ENCODE measurements at places on chromosomes 7 and 10.
A peak's percentile ranks its signal among the peaks of the same experiment; 100 is the strongest.

GRCh38 chr7:117127585-117128168, 174.4 kb downstream of the ST7 start:
- no peak overlapping the region for H3K27ac ChIP-seq
- peaks cover 20% of the 10 kb centered on the region for H3K4me1 ChIP-seq
- H3K36me3 ChIP-seq: peaks cover 10% of the 10 kb centered on the region
- DNase-seq: peak; percentile 36
- no peaks in the 10 kb centered on the region for H3K27me3 ChIP-seq

- no peak for DNase-seq
- H3K4me3 ChIP-seq: no peak overlapping the region
- no peak overlapping the region for H3K27ac ChIP-seq
- no peaks in the 10 kb centered on the region for H3K36me3 ChIP-seq
- no peaks in the 10 kb centered on the region for H3K27me3 ChIP-seq
These were observed 204.3 kb downstream of the DGKB start for GRCh38 chr7:14698239-14698638.

DNA sequence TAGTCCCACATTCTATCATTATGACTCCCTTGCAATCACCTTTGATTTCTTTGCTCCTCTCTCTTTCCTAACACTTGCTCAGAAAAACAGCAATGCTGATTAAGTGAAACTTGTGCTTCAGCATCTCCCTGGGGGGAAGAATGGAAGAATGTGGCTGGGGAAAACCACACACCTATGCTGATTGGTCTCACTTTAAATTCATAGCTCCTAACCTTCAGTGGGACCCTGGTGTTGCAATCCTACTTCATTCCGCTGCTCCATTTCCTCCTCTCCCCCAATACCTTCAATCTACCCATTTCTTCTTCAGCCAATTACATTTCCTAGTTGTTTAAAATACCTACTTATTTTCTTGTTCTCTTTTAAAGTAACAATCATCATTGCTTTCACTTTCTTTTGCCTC, 1166.7 kb upstream of the C7orf33 start:
- H3K4me3 ChIP-seq: no peak overlapping the region
- H3K4me1 ChIP-seq: no peaks in the 10 kb centered on the region
- no peak overlapping the region for H3K27ac ChIP-seq
- no peaks in the 10 kb centered on the region for H3K27me3 ChIP-seq
- DNase-seq: no peak

- H3K27ac ChIP-seq: no peak overlapping the region
- no peaks in the 10 kb centered on the region for H3K36me3 ChIP-seq
- DNase-seq: no peak
- H3K4me3 ChIP-seq: no peak overlapping the region
- H3K27me3 ChIP-seq: no peaks in the 10 kb centered on the region
- H3K4me1 ChIP-seq: peaks cover 8% of the 10 kb centered on the region
These were observed 175.8 kb downstream of the TNS3 start for GRCh38 chr7:47405921-47406800.

GRCh38 chr10:23157239-23157681, 34.9 kb upstream of the PTF1A start:
- no peak for DNase-seq
- no peaks in the 10 kb centered on the region for H3K36me3 ChIP-seq
- no peak overlapping the region for H3K4me3 ChIP-seq
- peaks cover 5% of the 10 kb centered on the region for H3K4me1 ChIP-seq

GRCh38 chr10:59006511-59007306, 169.7 kb upstream of the PHYHIPL start:
- no peaks in the 10 kb centered on the region for H3K36me3 ChIP-seq
- H3K4me3 ChIP-seq: no peak overlapping the region
- H3K27ac ChIP-seq: no peak overlapping the region
- no peak for DNase-seq
- no peaks in the 10 kb centered on the region for H3K4me1 ChIP-seq

- no peak for DNase-seq
- H3K27me3 ChIP-seq: peaks cover 3% of the 10 kb centered on the region
- no peaks in the 10 kb centered on the region for H3K4me1 ChIP-seq
- H3K36me3 ChIP-seq: no peaks in the 10 kb centered on the region
- no peak overlapping the region for H3K27ac ChIP-seq
- no peak overlapping the region for H3K4me3 ChIP-seq
These were observed 311.9 kb downstream of the GRM8 start for GRCh38 chr7:126940723-126941307.

DNA sequence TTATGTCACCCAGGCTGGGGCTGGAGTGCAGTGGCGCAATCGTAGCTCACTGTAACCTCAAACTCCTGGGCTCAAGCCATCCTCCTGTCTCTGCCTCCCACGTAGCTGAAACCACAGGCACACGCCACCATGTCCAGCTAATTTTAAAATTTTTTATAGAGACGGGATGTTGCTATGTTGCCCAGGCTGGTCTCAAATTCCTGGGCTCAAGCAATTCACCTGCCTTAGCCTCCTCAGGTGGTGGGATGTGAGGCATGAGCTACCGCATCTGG, 123.2 kb upstream of the PARD3 start:
- DNase-seq: no peak
- no peaks in the 10 kb centered on the region for H3K4me1 ChIP-seq
- H3K27ac ChIP-seq: no peak overlapping the region
- H3K36me3 ChIP-seq: no peaks in the 10 kb centered on the region

DNA sequence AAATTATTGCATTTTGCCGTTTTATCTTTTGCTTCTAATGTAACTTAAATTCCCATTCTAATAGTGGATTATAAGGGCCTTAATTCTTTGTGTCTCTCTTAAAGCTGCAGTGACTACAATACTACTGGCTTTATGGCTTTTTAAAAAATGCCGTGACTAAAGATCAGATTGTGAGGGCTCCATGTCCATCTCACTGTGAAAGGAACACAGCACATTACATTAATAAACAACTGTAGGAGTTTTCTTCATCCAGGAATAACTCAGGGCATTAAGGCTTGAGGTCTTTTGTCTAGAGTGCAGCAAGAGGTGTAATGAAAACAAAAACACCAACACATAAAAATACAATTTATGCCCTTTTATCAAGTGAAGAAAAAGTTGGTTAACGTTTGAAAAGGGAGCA, 205.3 kb downstream of the SKAP2 start:
- DNase-seq: no peak
- no peak overlapping the region for H3K4me3 ChIP-seq
- no peak overlapping the region for H3K27ac ChIP-seq
- peaks cover 2% of the 10 kb centered on the region for H3K4me1 ChIP-seq
- peaks cover 18% of the 10 kb centered on the region for H3K27me3 ChIP-seq

GRCh38 chr7:48466713-48467112, 295.5 kb downstream of the ABCA13 start:
- no peak for DNase-seq
- H3K27me3 ChIP-seq: no peaks in the 10 kb centered on the region
- H3K4me3 ChIP-seq: no peak overlapping the region
- no peaks in the 10 kb centered on the region for H3K4me1 ChIP-seq
- H3K36me3 ChIP-seq: no peaks in the 10 kb centered on the region

DNA sequence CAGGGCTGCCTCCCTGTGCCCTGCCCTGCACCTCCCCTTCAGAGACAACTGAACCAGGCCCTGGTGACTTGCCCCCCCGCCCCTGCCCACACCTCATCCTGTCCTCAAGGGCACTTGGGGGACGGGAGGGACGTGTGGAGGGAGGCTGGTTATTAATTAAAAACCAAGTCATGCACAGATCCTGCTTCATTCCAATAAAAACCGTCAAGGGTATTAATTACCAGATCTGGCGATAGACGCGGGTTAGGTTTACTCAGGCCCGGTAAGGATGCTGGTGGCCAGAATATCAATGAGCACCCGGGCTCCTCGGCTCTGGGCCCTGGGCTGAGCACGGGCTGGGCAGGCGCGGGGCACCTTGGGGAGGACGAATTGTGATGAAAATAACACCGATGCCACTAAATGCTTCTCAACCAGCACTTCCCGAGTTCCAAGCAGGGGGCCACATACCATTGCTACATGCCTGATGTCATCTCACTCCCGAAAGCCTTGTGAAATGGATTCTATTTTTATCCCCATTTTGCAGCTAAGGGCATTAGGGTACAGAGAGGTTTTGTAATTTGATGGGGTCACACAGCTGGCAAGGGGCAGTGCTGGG, 24.5 kb upstream of the GTF2IRD1 start:
- H3K36me3 ChIP-seq: no peaks in the 10 kb centered on the region
- H3K4me1 ChIP-seq: no peaks in the 10 kb centered on the region
- no peaks in the 10 kb centered on the region for H3K27me3 ChIP-seq
- no peak overlapping the region for H3K4me3 ChIP-seq
- DNase-seq: no peak

DNA sequence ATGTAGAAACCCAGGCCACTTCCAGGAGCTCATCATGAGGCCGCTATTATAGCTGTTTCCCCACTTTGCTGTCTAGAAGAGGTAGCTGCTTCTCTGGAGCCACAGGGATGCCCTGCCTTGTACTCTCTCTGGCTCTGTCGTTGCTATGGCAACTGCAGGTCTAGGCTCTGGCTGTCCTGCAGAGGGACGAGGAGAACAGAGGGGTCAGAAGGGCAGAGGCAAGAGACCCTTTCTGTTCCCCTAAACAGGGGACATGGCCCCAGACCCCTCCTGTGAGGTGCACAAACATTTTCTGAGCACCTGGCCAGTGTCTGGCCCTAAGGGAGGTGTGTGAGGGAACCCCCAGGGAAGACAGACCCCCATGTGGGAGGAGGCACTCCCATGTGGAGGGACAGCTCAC, 31.4 kb downstream of the ITPRIP start:
- H3K27ac ChIP-seq: no peak overlapping the region
- no peak overlapping the region for H3K4me3 ChIP-seq
- peaks cover 24% of the 10 kb centered on the region for H3K36me3 ChIP-seq
- DNase-seq: peak; percentile 37

GRCh38 chr10:127925471-127926207, 18.7 kb downstream of the PTPRE start:
- no peak overlapping the region for H3K27ac ChIP-seq
- no peaks in the 10 kb centered on the region for H3K36me3 ChIP-seq
- no peak for DNase-seq
- no peaks in the 10 kb centered on the region for H3K27me3 ChIP-seq
- H3K4me3 ChIP-seq: no peak overlapping the region

GRCh38 chr10:111705021-111705420, 478.5 kb downstream of the GPAM start:
- DNase-seq: no peak
- no peak overlapping the region for H3K27ac ChIP-seq
- H3K27me3 ChIP-seq: no peaks in the 10 kb centered on the region
- H3K4me1 ChIP-seq: no peaks in the 10 kb centered on the region
- H3K4me3 ChIP-seq: no peak overlapping the region

- no peaks in the 10 kb centered on the region for H3K36me3 ChIP-seq
- H3K4me3 ChIP-seq: no peak overlapping the region
- H3K27ac ChIP-seq: no peak overlapping the region
- H3K4me1 ChIP-seq: no peaks in the 10 kb centered on the region
- H3K27me3 ChIP-seq: peaks cover 13% of the 10 kb centered on the region
These were observed 456.0 kb downstream of the SDK1 start for GRCh38 chr7:3757059-3757458.

GRCh38 chr7:40755438-40755837, 620.6 kb downstream of the SUGCT start:
- DNase-seq: no peak
- H3K4me3 ChIP-seq: no peak overlapping the region
- no peaks in the 10 kb centered on the region for H3K27me3 ChIP-seq
- no peak overlapping the region for H3K27ac ChIP-seq
- no peaks in the 10 kb centered on the region for H3K36me3 ChIP-seq
- H3K4me1 ChIP-seq: no peaks in the 10 kb centered on the region

DNA sequence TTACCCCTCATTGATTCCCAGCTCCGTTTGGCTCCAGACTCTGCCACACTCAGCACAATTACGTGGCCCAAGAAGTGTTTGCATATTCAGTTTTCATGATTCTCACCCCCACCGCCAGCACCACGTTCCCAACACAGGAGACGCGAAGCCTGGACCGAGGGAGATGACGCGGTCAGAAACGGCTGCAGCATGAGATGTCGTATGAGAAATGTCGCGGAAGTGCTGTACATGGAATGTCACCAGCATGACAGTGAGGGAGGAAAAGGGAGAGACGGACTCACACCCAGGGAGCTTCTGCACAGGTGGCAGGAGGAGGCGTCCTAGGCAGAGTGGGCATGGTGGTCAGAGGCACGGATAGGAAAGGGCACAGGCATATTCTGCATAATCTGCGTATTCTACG, 188.3 kb downstream of the WDR37 start:
- H3K27me3 ChIP-seq: peaks cover 72% of the 10 kb centered on the region
- no peak overlapping the region for H3K27ac ChIP-seq
- no peak for DNase-seq
- peaks cover 4% of the 10 kb centered on the region for H3K4me1 ChIP-seq
- H3K36me3 ChIP-seq: no peaks in the 10 kb centered on the region

DNA sequence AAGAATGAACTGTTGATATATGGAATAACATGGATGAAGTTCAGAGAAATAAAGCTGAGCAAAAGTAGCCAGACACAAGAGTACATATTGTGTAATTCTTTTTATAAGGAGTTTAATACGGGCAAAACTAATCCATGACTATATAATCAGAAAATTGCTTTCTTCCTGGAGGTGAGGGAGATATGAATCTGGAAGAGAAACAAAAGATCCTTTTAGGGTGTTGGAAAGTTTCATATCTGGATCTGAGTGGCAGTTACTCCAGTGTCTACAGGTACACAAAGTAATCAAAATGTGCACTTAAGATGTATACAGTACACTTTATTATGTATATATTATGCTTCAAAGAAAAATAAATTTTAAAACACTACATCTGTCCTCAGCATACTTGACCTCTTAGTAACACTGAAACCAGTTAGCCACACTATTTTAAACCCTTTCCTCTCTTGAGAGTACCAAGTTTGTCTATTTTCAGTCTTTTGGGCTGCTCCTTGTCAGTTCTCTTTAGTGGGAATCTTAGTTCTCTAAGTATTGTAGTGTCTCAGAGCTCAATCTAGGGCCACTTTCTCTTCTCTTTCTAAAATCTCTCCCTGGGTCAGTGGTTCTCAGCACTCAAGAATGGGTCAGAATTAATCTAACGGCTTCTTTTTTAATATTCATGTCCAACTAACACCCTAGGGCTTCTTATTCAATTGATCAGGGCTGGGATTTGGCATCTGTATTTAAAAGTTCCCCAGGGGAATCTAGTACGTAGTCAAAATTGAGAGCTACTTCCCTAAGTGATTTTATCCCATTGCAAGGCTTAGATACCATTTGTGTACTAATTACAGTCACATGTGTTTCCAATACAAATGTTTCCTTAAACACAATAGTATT, 4.3 kb upstream of the LIPF start:
- DNase-seq: no peak
- no peak overlapping the region for H3K4me3 ChIP-seq
- H3K4me1 ChIP-seq: no peaks in the 10 kb centered on the region
- H3K27me3 ChIP-seq: peaks cover 18% of the 10 kb centered on the region
